ENCODE measurements at places on chromosomes 12 and 14. TPM values are rescaled to one million over a fixed set of nuclear protein-coding genes. Genes with fewer than 3 reads are reported as not detected.

DNA sequence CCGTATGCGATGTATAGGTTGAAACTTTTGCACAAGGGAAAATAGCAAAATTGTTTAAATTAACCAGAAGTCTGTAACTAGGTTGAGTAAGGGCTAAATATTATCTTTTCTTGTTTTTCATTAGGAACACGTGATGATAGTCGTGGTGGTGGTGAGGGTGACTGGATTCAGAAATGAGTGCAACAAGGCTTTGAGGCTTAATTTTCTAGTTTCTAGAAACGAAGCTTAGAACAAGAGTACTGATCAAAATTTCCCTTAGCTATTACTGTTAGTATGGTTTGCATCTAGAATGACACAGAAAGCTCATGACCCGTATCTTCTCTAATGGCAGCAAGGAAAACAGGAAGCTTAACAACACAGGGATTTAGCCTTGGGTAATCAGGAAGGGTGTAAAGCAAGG, 7.0 kb downstream of the SLIRP start:
- peaks cover 6% of the 10 kb centered on the region for H3K4me1 ChIP-seq
- no peak overlapping the region for H3K4me3 ChIP-seq
- peaks cover 3% of the 10 kb centered on the region for H3K36me3 ChIP-seq
- no peak overlapping the region for H3K27ac ChIP-seq

DNA sequence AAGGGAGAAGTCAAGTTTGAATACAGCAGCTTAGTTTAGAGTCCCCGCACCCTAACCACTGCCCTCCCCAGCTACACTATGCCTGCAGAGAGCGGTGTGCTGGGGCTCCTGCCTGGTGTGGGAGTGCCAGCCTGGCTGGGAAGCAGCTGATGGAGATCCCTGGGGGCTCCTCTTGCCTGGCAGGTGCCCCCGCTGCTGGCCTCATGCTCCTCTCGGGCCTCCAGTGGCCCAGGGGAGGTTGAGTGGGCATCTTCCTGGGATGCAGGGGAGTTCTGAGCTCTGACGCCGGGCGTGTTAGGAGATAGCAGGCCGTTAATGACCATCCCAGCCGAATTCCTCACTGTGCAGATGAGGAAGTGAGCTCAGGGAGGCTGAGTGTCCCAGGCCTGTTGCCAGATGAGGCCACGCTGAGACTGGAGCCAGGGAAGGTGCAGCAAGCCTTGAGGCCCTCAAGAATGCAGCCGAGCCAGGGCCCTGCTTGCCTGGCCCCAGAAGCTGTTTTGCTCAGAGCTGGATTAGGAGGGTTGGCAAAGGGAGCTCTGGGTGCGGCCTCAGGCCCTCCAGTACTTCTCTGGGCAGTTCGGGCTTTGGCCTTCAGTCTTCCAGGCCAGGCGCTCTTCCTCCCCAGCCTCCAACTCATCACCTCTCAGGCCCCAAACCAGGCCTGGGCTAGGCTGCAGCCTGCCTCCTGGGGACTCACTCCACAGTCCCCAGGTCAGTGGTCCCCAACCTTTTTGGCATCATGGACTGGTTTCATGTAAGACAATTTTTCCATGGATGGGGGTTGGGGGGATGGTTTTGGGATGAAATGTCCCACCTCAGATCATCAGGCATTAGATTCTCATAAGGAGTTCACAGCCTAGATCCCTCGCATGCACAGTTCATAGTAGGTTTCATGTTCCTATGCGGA, 6.6 kb upstream of the CYP46A1 start:
- no peaks in the 10 kb centered on the region for H3K4me1 ChIP-seq
- DNase-seq = no peak
- H3K27me3 ChIP-seq = no peaks in the 10 kb centered on the region
- no peaks in the 10 kb centered on the region for H3K36me3 ChIP-seq
- H3K27ac ChIP-seq = no peak overlapping the region

GRCh38 chr12:85299053-85299452, 19.0 kb downstream of the ALX1 start:
- H3K4me3 ChIP-seq = no peak overlapping the region
- H3K27me3 ChIP-seq = no peaks in the 10 kb centered on the region
- DNase-seq = no peak
- H3K27ac ChIP-seq = no peak overlapping the region

The DDX51 gene
- 17.1 TPM for total RNA-seq

The LRTM2 gene
- not detected for total RNA-seq

GRCh38 chr12:63064080-63064479, 86.9 kb downstream of the AVPR1A start:
- no peak overlapping the region for H3K27ac ChIP-seq
- no peaks in the 10 kb centered on the region for H3K27me3 ChIP-seq
- H3K4me1 ChIP-seq = no peaks in the 10 kb centered on the region
- no peaks in the 10 kb centered on the region for H3K36me3 ChIP-seq
- DNase-seq = no peak
- H3K4me3 ChIP-seq = no peak overlapping the region
